ENCODE measurements at places on chromosomes 7 and 10.

GRCh38 chr10:70832852-70833528 lies 17.2 kb downstream of the SGPL1 start:
- peak; percentile 39 for DNase-seq

DNA sequence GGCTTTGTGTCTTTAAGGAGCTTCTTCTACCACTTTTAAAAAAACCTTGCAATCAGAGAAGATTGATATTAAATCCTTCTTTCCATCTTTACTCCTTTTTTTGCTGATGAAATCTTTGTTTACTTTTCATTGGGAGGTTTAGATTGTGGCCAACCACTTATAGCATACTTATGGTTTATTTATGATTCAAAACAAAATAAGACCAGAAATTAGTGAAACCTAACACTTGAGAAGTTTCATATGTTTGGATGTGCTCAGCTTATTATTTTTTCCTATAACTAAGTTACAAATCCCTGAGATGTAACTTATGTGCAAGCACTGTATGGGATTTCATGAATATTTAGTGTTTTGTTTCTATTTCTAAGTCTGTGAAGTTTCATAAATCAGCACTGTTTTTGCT lies 13.5 kb upstream of the PRPS1L1 start:
- no peak for DNase-seq

- DNase-seq, result no peak
Measured at GRCh38 chr10:58030208-58030607, 237.5 kb downstream of the IPMK start.

- DNase-seq, result no peak
Measured at GRCh38 chr10:10126218-10126617, 891.5 kb upstream of the CELF2 start.
